PC-9 (cell line): ENCODE measurements at places on chromosomes 3 and 15. TPM values are rescaled to one million over a fixed set of nuclear protein-coding genes. Genes with fewer than 3 reads are reported as not detected.

Gene NR1I2
- not detected in 2 replicates for total RNA-seq

Gene SLC25A36
- total RNA-seq: 76.5 and 90.1 TPM in 2 replicates

DNA sequence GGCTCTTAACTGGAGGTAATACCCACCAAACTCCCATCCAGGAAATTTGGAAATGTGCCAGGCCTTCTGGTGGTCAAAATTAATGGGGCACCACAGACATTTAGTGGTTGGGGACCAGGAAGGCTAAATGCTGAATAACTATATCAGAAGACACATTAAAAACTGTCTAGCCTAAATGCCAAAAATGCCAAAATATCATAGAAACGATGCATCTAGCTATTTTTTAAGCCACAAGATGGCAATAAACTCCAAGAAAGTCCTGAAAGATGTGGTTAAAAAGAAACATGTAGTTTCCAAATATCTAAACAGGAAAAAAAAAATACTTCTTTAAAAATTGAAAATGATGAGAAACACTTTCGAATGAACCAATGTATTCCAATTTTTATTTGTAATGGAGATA lies 19.9 kb downstream of the CCDC14 start:
- DNase-seq: no peak

DNA sequence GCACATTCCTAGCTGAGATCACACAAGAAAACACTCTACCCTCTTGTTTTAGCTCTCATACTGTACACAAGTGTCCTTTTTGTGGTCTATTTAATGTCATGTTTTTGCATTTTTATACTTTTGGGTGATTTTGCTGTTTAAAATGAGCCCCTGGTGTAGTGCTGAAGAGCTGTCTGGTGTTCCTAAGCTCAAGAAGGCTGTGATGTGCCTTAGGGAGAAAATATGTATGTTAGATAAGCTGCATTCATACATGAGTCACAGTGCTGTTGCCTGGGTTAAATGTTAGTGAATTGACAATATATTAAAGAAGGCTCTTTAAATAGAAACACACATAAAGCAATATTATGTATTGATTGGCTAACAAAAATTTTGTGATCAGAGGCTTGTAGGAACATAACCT lies 387.4 kb upstream of the C2CD4B start:
- DNase-seq: no peak
